Head of caudate nucleus (tissue), 42 donors: ENCODE measurements at places on chromosomes 7 and 10.

GRCh38 chr7:112791465-112792168, 1.4 kb upstream of the TMEM168 start:
- no peak for DNase-seq

DNA sequence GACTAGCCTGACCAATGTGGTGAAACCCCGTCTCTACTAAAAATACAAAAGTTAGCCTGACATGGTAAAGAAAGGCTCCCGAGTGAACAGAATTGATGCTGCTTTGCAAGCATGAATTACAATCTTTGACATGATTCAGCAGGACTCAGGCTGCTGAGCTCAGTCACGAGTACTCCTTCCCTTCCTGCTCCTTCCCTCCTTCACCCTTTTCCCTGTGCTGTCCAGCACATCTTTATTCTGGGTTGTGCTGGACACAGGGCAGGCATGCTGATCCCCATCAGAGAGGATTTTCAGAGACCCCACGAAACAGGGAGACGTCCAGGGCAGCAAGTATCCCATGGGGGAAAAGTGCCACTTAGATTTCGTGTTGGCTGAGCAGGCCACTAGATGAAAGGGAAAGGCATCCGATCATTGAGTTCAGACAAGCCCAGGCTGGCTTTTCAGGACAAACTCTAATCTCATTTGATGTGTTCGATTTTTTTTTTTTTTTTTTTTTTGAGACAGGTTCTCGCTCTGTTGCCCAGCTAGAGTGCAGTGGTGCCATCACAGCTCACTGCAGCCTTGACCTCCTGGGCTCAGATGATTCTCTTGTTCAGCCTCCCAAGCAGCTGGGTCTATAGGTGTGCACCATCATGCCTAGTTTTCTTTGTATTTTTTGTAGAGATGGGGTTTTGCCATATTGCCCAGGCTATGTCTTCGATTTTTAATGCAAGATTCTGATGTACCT, 36.5 kb downstream of the BAMBI start:
- DNase-seq, result no peak

DNA sequence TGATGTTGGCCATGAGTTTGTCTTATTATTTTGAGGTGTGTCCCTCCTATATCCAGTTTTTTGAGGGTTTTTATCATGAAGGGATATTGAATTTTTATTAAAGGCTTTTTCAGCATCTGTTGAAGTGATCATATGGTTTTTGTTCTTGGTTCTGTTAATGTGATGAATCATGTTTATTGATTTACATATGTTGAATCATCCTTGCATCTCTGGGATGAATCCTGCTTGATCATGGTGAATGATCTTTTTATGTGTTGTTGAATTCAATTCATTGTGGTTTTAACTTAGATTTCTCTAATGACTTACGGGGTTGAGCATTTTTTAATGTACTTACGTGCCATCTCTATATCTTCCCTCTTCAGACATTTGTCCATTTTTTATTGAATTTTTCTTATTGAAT, 22.9 kb downstream of the DLD start:
- DNase-seq, result no peak

- DNase-seq, result no peak
These were observed 48.0 kb downstream of the ELFN1 start for GRCh38 chr7:1717903-1718676.

DNA sequence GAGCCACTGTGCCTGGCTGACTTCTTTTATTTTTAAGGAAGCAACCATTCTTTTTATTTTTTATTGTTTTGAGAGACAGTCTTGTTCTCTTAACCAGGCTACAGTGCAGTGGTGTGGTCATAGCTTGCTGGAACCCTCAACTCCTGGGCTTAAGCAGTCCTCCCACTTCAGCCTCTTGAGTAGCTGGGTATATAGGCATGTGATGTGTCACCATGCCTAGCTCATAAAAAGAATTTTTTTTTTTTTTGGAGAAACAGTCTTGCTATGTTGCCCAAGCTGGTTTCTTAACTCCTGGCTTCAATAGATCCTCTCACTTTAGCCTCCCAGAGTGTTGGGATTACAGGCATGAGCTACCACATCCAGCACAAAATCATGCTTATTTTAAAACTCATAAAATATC, 5.8 kb downstream of the MCU start:
- no peak for DNase-seq

GRCh38 chr7:86089455-86089854, 554.3 kb upstream of the GRM3 start:
- DNase-seq, result no peak

- DNase-seq, result peak; percentile 59
These were observed 23.2 kb upstream of the ZNF32 start for GRCh38 chr10:43671659-43672531.

DNA sequence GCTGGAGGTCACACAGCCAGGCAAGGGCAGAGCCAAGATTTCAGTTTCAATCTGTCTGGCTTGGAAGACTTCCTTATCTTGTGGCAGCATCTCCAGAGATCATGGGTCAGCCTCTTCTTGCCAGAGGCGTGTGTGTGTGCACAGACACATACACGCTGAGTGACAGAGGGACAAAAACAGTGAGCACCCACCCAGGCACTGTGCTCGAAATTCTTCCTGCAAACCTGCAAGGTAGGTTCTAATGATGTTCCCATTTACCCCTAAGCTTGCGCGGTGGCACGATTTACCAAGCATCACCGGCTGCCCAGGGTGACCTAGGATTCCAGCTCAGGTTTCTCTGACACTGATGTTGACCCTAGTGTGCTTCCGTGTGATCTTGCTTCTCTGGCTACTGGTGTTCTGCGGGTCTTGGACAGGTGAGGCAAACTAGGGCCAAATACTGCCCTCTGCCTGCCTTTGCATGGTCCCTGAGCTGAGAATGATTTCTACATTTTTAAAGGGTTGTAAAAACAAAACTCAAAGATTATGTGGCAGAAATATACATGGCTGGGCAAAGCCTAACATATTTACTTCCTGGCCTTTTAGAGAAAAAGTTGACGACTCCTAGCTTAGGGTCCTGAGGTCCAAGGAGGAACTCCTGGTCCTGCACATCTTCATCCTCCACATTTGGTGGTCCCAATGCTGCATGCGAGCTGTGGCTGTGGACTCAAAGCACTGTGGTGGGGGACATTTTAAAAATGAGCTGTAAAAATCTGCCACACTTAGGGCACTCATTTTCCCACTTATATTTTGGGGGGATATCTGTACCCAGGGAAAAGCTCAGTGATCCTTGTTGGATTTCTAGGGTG, 268.5 kb downstream of the RPS24 start:
- DNase-seq, result no peak

- DNase-seq, result no peak
These were observed 19.0 kb downstream of the PRKAG2 start for GRCh38 chr7:151857866-151858450.

DNA sequence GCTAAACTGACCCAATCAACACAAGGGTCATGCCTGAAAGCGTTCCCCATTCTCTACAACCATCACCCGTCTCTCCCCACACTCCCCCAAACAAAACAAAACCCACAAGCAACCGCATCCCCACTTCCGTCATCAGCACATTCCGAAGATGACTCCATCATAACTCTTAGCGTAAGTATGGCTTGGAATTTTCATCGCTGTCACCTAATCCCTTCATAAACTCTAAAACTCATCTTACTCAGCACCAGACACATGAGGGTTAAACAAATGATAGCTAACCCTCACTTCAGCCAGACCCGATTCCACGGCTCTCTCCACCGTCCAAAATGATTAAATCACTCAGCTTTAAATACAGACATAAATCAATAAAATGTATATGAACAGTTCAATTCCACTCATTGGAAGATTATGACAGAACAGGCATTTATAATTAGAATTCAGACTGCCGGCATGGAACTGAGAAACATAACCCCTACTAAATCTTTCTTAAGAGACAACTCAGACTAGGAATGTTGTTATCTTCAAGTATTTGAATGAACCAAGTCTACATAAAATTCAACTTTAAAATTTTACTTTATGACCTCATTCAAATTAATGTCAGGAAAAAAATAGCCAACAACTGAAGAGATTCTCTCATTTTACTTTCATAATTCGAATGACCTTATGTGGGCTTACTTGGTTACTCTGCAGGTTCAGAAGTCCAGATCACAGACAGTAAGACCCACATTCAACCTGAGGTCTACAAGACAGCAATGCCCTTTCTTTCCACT, 215.9 kb downstream of the PARD3 start:
- no peak for DNase-seq

GRCh38 chr10:51255381-51255780, 181.1 kb downstream of the PRKG1 start:
- no peak for DNase-seq

GRCh38 chr7:38773430-38773829, 135.6 kb downstream of the VPS41 start:
- no peak for DNase-seq

DNA sequence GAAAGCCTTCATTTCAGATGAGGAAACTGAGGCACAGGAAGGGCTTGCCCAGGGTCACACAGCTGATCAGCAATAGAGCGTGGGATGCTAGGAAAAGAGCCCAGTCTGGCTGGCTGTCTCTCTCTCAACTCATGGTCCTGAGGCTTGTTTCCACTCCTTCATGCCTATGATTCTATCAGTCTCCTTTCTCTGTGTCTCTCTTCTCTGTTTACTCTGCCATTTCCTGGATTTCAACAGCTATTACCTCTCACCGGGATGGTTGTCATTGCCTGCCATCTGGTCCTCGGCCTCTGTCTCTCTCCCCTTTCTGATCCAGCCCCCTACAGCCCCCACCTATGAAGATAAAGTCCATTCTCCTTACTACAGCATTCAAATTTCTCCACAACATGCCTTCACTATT, 93.3 kb upstream of the AGBL3 start:
- no peak for DNase-seq

- peak; percentile 30 for DNase-seq
These were observed 210.1 kb downstream of the TNS3 start for GRCh38 chr7:47371733-47372368.

GRCh38 chr7:95558864-95559263, 37.5 kb downstream of the PDK4 start:
- no peak for DNase-seq

DNA sequence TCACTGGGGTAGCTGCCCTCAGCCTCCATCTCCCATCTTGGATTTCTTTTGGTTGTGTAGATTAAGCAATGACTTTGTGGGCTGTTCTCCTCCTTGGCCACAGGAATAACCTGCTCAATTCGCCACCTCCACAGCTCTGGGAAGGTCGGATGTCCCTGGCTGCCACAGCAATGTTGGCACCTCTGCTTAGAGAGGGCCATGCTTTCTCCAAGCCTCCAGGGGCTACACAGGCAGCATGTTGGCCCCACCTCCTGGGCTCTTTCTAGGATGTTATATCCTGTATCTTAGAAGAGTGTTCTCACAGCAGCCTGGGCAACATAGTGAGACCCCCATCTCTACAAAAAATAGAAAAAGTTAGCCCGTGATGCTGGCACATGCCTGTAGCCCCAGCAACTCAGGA, 35.4 kb upstream of the FXYD4 start:
- no peak for DNase-seq

DNA sequence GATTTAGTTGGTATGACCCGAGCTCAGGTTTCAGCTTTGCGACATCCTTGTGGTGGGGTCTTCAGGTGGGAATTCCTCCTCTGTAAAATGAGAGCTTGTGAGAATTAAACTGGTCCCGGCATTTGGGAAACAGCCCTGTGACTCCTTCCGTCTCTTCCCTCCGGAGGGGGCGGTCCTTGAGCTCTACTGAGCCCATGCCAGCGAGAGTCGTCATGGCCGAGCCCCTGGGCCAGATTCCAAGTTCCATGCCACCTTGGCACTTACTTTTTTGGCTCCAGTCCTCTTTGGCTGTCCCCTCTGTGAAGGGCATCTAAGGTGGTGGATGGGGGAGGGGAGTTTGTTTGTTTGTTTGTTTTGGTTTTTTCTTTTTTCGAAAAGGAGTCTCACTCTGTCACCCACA, 47.6 kb downstream of the GTF2IRD1 start:
- no peak for DNase-seq

- no peak for DNase-seq
These were observed 69.6 kb downstream of the SHOC2 start for GRCh38 chr10:110989016-110989415.
